ENCODE measurements at places on chromosomes 5 and 9. TPM values are rescaled to one million over a fixed set of nuclear protein-coding genes. Genes with fewer than 3 reads are reported as not detected.
A peak's percentile ranks its signal among the peaks of the same experiment; 100 is the strongest.

- DNase-seq: no peak
Observed at GRCh38 chr5:156893517-156893916, 43.4 kb downstream of the PPP1R2B start.

- DNase-seq: no peak
Observed at GRCh38 chr5:79611046-79611829, 1.0 kb upstream of the TENT2 start.

DNA sequence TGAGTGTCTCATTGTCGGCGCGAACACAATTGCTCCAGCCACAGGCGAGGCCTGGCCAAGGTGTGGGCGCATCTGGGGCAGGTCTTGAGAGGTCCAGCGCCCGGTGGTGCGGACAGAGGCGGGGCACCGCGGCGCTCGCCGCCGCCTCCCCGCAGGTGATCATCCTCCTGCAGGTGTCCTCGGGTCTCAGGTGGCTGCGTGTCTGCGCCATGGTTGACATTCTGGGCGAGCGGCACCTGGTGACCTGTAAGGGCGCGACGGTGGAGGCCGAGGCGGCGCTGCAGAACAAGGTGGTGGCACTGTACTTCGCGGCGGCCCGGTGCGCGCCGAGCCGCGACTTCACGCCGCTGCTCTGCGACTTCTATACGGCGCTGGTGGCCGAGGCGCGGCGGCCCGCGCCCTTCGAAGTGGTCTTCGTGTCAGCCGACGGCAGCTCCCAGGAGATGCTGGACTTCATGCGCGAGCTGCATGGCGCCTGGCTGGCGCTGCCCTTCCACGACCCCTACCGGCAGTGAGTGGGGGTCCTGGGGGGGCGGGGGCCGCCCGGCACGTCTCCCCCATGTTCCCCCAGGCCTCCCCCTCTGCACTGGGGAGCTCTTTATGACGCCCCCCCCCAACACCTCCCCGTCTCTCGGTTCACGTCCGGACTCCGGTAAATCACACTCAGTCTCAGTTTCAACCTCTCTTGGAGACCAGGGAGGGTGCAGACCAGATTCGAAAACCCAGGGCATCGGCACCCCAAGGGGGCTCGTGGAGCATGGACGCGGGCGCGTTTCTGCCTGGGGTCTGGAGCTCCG, 446 bp downstream of the NXNL2 start:
- peak; percentile 80 for DNase-seq

- DNase-seq: peak; percentile 13
Observed at GRCh38 chr9:93593144-93593658, 16.8 kb downstream of the PHF2 start.

DNA sequence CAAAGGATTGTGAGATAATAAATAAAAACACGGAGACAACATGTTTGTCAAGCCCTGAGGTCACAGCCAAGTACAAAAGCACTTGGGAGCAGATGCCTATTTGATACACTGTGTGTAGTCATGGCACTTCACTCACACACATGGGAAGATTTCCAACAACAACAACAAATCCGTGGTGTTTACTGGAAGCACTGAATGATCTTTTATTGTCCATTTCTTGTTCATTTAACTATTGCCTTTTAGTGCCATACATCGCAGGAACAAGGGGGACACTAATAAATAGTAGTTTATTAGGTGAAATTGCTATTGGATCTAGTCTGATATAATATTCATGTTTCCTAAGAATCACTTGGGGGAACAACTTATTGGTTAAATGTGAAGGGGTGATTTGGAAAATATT, 20.4 kb upstream of the GDNF start:
- DNase-seq: no peak

The NDUFAF2 gene
- 26.1 TPM for total RNA-seq

DNA sequence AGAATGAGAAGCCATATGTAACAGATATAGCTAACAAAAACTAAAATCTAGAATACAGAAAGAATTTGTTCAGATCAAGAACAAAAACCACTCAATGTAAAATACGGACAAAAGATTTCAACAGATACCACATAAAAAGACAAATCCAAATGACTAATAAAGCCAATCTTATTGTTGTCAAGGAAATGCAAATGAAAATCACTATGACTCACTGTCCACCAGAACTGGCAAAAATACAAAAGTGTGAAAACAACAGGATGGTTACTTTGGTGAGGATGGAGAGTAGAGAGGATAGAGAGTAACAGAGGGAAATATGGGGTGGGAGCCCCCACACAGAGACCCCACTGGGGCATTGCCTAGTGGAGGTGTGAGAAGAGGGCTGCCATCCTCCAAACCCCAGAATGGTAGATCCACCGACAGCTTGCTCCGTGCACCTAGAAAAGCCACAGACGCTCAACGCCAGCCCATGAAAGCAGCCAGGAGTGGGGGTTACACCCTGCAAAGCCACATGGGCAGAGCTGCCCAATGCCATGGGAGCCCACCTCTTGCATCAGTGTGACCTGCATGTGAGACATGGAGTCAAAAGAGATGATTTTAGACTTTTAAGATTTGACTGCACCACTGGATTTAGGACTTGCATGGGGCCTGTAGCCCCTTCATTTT, 15.2 kb upstream of the RHOBTB3 start:
- no peak for DNase-seq

GRCh38 chr5:150778517-150779396, at the start of gene SMIM3:
SMIM3 (plus strand) TSS chr5:150778757; CDS start chr5:150795441, 16,684 bp downstream.
- DNase-seq: peak; percentile 95

GRCh38 chr9:27429917-27430316, 94.2 kb upstream of the IFNK start:
- DNase-seq: no peak

DNA sequence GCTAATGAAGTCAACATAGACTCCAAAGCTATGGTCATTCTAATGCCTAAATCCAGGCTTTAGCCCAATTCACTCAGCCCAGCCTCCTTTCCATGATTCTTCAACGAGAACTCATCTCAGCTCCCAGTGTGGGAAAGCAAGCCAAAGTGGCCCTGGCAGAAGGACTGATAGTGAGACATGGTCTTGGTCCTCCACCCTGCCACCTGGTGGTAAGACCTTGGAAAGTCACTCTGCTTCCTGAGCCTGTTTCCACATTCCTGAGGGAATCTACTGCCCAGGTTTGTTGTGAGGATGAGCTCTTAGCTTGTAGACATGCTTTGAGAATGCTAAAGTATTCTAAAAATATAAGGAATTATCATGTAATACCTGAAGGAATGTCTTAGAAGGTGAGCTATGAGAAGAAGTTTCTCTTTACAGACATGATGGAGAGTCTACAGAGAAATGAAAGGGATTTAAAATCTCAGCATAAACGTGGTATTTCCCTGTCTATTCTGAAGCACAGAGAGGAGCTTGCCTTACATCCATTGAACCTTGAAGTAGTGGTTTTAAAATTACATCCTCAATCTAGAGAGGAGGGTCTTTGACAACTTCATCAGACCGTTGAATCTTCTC, 173.5 kb downstream of the TRIM32 start:
- peak; percentile 55 for DNase-seq

GRCh38 chr9:133914442-133915342, 77.4 kb downstream of the VAV2 start:
- no peak for DNase-seq

DNA sequence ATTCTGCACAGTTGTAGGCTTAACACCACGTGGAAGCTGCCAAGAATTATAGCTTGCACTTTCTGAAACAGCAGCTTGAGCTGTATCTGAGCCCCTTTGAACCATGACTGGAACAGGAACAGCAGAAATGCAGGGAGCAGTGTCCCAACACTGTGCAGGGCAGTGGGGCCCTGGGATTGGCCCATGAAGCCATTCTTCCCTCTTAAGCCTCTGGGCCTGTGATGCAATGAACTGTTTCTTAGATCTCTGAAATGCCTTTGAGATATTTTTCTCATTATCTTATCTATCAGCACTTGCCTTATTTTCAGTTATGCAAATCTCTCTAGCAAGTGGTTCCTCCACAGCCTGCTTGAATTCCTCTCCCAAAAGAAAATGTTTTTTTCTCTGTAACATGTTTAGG, 87.0 kb upstream of the MTAP start:
- no peak for DNase-seq

DNA sequence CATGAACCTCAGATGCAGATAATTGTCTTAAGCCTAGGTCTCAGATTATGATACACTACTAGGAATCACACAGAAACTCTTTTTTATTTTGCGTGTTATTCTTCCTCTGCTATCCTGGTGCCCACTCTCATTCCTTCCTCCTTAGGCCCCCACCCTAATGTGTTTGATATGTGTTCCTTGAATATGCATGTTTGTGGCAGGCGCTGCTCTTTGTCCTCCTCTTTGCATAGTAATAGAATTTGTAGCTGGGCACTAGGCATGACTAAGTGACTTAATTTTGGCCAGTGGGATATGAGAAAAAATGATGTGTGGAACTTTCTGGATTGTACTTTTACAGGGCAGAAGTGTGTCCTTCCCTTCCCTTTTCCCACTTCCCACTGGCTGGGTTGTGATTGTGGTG, 345.1 kb downstream of the RAB3C start:
- DNase-seq: no peak

The ZDHHC11 gene
- total RNA-seq: 26.0 TPM

DNA sequence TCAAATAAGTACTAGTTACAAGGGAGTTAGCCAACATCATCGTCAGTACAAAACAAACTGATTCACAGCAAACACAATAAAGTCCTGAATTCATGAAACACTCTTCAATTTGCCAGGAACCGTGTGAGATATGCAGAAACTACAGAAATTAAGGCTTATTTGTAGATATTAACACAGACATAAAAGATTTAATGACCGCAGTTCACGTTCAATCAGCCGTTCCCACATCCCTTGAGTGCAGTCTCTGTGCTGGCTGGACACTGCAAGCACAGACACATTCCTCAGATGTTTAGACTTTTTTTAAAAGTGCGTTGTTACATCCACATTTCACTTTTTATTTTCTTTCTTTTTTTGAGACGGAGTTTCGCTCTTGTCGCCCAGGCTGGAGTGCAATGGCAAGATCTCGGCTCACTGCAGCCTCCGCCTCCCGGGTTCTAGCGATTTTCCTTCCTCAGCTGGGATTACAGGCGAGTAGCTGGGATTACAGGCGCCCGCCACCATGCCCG, 566 bp upstream of the CEP78 start:
- DNase-seq: no peak

The FAM221B gene
- not detected for total RNA-seq

DNA sequence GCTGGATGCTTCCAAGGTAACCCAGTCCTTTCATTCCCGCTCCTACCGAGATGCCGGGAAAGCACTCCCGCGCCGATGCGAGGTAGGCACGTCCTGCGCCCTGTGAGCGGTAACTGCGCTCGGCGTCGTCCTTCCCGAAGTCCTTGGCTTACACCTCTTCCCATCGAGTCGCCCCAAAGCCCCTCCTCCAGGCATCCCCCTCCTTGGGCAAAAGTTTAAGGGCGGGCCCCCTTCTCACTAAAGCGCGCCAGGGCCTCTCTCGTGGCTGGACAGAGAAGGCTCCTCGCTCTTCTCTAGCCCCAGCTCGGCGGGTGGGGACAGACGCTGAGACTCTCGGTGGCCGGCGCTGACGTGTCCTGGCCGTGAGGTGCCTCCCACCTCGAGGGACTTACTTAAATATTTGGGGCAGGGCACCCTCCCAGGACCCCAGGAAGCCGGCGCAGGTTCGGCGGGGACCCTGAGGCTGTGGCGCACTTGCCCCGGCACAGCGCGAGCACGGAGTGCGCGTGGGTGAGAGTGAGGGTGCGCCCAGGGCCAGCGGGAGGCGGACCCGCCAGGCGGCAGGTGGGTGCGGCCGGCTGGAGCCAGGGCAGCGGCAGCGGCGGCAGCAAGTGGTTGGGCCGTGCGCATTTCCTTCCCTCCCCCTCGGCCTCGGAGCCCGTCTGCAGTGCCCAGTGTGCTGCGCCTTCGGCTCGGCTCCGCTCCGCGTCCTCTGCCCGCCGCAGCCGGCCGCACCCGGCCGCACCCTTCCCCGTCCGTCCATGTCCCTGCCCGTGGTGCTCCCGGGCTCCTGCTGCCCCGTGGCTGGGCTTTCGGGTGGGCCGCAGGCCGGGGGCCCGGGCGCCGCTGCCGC, at the start of gene ENTREP1:
Gene ENTREP1 (plus strand): TSS at position 667 of the 853 bp plus-strand sequence. CDS start 95 bp downstream, at position 762.
- DNase-seq: peak; percentile 89

- no peak for DNase-seq
Observed at GRCh38 chr9:35898337-35898736, 7.7 kb upstream of the HRCT1 start.

- peak; percentile 74 for DNase-seq
Observed at GRCh38 chr9:124771867-124772679, 962 bp upstream of the NR6A1 start.
